ENCODE measurements at places on chromosomes 2 and 18.

DNA sequence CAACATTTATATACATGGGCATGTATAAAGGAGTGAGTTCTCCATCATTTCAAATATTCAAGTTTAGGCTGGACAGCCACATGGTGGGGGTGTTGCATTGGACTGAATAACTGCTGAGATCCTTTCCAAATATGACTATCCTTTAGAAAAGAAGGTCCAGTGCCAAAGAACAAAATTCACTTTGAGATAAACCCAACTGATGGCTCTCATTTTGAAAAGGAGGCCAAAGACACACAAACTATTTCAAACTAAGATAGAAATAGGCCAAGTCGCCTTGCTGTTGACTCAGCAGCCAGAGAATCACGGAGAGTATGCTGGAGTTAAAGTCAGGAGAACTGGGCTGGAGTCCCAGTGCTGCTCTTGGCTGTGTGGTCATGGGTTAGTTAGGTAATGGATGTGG is 204.5 kb upstream of the LRATD1 start:
- no peak for DNase-seq

- no peak for DNase-seq
These were observed 17.0 kb downstream of the SH3BP4 start for GRCh38 chr2:234968631-234969305.

- DNase-seq, result no peak
These were observed 161.0 kb downstream of the TWIST2 start for GRCh38 chr2:239008677-239009588.

DNA sequence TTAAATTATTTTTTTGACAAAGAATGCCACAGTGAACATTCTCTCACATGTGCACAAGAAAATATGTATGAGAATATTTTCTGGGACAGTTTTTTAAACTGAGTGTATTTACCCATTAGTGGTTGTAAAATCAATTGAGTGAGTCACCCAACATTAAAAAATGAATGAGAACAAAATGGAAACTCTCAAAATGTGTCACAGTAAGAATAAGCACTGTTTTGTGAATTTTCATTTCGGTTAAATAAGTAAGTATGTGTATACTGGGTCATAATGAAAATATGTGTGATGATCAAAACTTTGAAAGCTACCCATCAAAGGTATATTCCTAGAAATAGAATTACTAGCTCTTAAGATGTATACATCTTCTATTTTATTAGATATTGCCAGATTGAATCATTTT is 11.6 kb downstream of the BABAM2 start:
- no peak for DNase-seq

DNA sequence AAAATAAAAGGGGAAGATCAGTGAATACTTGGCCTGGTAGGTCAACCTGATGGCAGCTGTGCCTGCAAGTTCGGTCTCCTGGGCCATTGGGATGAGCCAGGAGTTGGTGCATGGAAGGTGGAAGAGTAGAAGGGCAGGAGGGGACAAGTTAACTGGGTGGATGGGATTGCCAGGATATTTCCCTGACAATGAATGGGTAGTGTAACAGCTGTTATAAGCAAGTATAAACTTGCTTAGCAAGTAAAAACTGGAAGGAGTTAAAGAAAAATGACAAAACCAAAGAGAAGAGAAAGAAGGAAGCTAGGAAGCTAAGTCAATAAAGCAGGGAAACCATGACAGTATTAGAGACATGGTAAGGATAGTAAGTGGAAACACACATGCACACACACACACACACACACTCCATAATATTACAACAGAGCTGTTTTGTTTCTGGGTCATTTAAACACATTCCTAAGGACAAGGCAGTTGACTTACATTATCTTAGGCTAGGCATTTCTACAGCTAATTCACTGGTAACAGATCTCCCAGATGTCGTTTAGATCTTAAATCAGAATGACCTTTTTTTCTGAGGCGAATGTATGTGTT is 29.7 kb downstream of the MEP1B start:
- no peak for DNase-seq

GRCh38 chr2:2590141-2590540 is 259.1 kb upstream of the MYT1L start:
- DNase-seq, result no peak

DNA sequence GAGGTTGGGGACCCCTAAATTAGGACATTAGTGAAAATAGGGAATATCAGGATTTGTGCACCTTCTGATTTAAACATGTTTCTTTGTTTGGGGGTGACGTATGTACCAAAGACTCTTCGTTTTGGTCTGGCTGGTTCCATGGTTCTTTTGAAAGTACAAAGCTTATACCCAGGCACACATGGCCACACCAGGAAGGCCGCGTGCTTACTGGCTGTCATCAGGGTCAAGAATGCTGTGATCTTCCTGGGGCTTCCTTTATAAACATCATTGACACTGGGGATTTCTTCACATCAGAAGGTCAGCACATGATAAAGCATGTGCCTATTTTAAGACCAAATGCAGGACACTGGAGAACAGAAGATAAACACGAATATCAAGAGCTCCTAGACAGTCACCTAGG is 230.6 kb upstream of the ID2 start:
- DNase-seq, result no peak

GRCh38 chr2:9030190-9030589 is 26.7 kb upstream of the MBOAT2 start:
- DNase-seq, result no peak

- DNase-seq, result no peak
These were observed 179.4 kb upstream of the HS6ST1 start for GRCh38 chr2:128498086-128498485.

DNA sequence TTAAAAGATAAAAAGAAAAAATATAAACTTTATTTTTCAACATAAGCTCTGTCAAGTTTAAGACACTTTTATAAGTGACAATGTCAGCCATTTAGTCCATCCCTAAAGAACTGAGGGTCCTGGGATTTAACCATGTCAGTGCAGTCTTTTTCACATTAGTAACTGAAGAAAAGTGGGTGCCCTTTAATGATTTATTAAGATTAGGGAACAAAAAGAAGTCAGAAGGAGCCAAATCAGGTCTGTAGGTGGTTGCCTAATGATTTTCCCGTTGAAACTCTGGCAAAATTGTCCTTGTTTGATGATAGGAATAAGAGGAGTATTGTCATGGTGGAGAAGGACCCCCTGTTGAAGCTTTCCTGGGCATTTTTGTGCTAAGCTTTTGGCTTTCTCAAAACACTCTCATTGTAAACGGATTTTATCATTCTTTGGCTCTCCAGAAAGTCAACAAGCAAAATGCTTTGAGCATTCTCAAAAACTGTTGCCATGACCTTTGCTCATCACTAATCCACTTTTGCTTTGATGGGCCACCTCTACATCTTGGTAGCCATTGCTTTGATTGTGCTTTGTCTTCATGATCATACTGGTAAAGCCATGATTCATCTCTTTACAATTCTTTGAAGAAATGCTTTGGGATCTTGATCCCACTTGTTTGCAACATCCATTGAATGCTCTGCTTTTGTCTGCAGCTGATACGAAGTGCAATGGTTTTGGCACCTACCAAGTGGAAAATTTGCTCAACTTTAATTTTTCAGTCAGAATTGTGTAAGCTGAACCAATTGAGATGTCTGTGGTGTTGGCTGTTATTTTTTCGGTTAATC is 22.0 kb downstream of the TSPYL6 start:
- no peak for DNase-seq

GRCh38 chr2:100584816-100585215 is 22.0 kb downstream of the PDCL3 start:
- DNase-seq, result no peak

- no peak for DNase-seq
These were observed 226.7 kb downstream of the HNMT start for GRCh38 chr2:138190999-138191398.

DNA sequence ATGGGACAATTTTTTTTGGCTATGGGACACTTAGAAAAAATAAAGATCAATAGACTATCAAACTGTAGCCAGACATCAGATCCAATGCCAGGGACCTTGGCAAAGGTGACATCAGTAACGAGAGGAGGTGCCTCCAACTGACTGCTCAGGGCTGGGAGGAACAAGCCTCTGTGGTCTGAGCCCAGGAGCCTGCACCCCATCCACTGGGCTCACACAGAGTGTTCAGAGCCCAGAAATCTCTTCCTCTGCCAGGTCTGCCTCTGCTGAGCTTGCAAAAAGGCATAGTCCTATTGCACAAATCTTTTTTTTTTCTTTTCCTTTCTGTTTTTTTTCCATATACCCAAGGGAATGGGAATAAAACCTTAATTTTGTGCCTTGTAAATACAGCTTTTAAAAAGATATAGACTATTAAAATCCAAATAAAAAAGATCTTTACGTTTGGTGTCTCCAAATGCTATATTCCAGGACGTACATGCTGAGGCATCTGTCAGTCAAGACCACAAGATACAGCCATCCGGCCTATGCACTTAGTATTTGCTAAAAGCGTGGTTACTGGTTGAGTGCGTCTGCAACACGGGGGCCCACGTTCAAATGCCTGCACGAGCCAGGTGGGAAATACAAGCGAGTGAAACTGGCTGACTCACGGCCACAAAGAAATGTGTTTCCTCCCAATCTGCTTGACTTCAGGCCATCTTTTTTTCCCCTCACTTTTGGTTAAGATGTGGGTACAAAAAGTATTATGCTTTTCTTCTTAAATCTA is 7.8 kb upstream of the ARHGAP25 start:
- DNase-seq, result peak; percentile 37

DNA sequence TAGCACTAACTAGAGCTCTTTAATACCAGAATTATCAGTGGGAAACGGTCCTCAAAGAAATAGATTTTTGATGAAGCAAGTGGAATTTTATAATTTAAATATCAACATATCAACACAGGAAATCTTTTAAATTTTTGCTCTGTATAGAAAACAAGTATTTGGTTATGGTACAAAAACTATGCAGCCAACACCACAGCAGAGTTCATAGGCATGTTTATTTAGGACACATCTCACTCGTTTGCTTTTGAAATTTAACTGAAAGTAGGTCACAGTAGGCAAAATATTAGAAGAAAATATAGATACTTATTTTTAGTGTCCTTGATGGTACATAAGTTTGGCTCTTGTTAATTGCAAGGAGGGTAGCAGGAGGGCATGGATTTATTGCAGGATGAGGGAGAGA is 34.3 kb upstream of the TANC1 start:
- DNase-seq, result no peak

- DNase-seq, result no peak
These were observed 21.0 kb downstream of the PNPT1 start for GRCh38 chr2:55672630-55673029.

DNA sequence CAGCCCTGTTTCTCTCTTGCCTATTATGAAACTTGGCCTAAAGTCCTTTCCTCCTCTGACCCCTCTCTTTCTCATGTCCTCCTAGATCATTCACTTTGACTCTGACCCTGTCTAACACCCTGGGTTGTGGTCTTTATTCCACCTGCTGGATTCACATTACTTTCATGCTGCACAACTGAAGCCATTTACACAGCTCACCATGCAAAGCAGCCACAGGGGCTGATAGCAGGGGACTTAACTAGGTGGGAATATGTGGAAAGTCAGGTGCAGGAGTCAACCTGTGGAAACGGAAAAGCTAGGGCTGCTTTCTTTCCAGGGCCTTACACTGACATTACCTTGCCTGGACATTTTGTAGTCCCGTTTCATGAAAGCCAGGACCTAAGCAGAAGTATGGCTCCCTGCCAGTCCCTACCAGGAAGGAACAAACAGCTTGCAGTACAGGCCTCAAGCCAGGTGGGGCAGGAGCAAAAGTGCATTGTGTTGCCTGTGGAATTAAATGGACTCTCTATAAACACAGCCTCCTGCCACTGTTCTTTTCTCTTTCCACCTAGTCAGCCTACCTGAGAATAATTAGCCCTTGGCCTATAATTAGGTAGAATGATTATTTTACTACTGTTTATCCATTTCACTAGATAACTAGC is 11.8 kb downstream of the MAPRE3 start:
- DNase-seq, result no peak

- DNase-seq, result no peak
These were observed 7.7 kb downstream of the ZSCAN30 start for GRCh38 chr18:35282353-35282752.

DNA sequence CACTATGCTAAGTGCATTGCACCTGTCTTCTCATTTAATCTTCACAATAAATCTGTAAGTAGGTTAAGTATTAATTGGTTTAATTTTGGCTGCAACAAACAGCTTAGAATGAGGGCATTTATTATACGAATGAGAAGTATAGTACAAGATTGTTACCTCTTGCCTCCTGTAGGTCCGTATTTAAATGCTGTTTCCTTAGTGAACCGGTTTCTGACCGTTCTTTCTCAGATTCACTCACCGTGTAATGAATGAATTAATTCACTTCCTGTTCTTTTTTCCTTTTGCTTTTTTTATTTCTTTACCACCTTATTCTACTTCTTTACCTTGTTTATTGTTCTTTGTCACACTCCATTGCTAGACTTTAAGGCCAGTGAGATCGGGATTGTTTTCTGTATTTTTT is 153.8 kb upstream of the RASGRP3 start:
- DNase-seq, result no peak

DNA sequence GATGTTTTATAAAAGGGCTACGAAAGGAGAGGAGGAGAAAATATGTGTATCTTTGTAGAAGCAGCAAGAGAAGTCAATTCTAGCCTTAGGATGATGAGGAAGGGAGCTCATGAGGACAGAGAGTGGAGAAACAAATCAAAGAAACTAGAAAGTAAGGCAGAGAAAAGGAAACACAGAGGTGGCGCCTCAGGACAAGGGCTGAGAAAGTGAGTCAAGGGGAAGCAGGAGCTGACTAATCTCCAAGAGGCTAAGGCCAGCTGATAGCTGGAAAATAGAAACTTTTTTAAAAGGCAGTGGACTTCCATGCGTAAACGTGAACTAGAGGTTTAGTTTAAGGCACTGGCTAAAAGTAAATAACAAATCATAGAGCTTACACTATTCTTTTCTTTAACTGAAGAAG is 173.3 kb downstream of the ANKRD44 start:
- DNase-seq, result no peak

- DNase-seq, result no peak
These were observed 56.5 kb downstream of the CCBE1 start for GRCh38 chr18:59640721-59641120.

- DNase-seq, result peak; percentile 15
These were observed 129.8 kb upstream of the RAB6C start for GRCh38 chr2:129849559-129850160.

- no peak for DNase-seq
These were observed 20.8 kb downstream of the TLK1 start for GRCh38 chr2:171139860-171140259.

DNA sequence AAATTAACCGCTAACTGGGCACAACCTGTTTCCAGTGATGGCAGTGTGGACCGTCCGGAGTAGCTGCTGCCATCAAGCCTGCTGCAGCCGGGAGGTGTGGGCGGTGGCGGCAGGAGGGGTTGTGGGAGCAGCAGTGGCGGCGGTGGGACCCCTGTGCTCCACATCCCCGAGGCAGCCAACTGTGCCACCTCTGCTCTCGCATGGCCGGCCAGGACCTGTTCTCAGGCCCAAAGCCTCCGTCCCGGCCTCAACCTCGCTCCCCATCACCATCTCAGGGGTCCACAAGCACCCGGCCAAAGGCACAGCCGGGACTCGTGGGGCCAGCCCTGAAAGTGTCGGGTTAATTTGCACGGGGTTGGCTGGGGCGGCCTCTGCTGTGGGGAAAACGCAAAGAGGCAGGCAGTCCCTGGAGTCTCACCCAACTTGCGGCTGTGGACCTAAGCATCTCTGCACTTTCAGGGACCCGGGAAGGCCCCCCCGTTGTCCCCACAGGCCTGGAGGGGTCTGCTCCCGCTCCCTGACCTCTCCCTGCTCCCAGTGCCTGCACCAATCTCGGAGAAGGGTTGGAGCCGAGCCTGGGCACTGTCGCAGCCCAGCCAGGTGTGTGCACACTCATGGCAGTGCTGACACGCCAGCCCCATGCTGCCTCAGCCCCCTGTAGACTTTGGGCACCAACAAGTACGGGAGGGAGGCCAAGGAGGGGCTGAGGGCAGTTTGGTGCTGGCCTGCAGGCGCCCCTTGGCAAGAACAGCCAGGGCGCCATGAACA is 44.4 kb upstream of the PEX13 start:
- DNase-seq, result no peak

- DNase-seq, result peak; percentile 31
These were observed 22.2 kb downstream of the FAP start for GRCh38 chr2:162221064-162221463.

Data from GM19239 (cell line).